ENCODE measurements at places on chromosomes 2 and 18. TPM values are rescaled to one million over a fixed set of nuclear protein-coding genes. Genes with fewer than 3 reads are reported as not detected.

DNA sequence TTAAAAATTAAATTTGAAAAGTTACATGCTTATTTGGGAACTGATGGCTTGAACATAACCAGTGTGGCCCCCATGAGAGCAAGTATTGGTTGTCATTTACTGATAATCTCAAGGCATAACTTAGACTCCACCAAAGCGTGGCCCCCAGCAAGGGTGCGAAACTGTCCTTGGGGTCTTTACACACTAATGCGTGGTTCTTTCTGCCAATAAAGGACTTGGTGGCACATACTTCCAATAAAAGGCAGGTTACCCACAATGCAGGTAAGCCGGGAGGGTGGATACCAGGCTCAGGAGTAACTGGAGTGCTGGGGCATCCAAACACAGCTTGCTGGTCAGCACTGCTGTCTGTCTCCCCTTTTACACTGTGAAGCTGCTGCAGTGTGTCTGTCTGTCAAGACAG is 278.2 kb upstream of the NCKAP5 start:
- DNase-seq: no peak

DNA sequence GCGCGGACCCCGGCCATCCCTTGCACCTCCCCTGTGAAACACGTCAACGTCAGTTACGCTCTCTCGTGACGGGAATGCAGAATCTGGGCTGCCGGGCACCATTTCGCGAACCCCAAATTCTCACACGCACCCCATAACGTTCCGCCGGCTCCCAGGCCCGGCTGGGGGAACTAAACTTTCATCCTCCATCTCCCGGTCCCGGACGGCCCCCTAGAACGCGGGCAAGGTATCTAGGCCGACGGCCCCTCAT is 544 bp downstream of the DNAJC27 start:
- no peak for DNase-seq

DNA sequence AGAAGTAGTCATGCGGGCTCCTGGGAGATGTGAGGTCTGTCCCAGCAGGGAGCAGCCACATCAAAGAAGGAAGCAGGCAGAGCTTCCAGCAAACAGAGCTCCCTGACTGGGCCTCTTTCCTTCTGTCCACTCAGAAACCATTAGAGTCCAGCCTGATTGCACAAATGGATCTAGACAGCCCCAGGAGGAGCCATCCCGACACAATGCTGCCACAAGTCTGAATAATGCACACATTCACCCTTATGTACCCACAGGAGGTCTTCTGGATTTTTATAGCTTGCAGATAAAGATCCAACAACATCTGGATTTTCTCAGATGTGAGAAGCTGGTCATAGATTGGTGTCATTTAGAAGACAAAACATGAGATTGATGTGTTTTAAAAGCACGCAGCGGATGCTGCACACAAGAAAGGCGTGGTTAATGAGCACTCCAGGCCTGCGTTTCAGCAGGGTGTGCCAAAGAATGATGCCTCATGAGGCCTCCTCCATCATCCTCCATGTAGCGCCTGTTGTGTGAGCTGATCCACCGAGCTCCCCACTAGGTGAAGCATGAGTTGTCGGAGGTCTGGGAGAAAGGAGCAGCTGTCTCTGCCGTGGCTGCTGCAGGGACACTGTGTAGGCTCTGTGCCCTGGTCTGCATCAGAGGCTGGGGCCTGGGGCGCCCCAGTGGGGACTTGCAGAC is 60.6 kb downstream of the MTCL1 start:
- DNase-seq: no peak

Gene SH3RF3
- total RNA-seq: 0.35 TPM

Gene MAP3K20
- total RNA-seq: 11.2 TPM

- DNase-seq: no peak
Measured at GRCh38 chr2:26013668-26014067, 20.2 kb upstream of the RAB10 start.

- DNase-seq: no peak
Measured at GRCh38 chr2:20565623-20566236, 85.2 kb downstream of the HS1BP3 start.

Measured in SK-MEL-5 (cell line).